ENCODE measurements at places on chromosomes 16 and 17.

- no peak for DNase-seq
Measured at GRCh38 chr16:72932677-72933335, 115.1 kb downstream of the ZFHX3 start.

DNA sequence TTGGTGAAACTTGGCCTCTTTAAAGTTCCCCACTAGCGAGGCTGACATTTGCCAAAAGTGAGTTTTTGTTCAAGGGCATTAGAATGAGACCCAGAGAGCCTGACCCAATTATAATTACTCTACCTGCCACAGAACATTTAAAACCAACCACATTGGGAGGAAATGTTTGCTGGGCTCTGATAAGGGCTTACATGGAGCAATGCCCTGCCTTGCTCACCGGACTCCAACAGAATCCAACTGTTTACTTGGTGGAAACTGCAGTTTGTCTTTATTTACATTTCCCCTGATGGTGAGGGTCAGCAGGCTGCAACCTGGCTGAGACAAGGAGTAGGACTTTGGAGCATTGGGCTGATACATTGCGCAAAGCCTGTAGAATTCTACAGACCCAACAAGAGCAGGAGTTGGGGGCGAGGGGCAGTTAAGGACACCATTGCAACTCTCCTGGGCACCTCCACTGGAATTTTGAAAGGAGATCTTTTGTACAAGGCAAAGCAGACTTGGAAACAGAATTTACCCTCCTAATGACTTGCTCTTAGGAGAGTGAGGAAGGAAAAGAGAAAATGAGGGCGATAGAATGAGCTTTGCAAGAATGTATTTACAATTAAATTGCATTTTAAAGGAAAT is 368.6 kb downstream of the SHISA9 start:
- DNase-seq, result no peak

DNA sequence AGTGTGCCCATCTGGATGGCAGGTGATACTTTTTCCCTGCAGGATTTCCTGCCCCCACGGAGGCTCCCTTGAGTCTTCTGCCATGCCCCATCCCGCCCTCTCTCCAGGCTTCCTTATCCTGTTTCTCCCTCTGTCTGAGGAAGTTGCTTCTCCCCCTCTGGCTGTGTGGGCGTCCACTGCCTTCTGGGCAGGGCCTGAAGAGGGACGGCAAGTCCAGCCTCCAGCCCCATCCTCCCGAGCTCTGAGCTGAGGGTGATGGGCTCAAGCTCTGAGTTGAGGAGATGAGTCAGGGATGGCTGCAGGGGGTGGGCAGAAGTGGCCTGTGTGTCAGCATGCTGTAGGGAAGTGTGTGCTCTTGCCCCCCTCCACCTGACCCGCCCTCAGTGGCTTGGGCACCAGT is 14.2 kb upstream of the RAP1GAP2 start:
- no peak for DNase-seq

DNA sequence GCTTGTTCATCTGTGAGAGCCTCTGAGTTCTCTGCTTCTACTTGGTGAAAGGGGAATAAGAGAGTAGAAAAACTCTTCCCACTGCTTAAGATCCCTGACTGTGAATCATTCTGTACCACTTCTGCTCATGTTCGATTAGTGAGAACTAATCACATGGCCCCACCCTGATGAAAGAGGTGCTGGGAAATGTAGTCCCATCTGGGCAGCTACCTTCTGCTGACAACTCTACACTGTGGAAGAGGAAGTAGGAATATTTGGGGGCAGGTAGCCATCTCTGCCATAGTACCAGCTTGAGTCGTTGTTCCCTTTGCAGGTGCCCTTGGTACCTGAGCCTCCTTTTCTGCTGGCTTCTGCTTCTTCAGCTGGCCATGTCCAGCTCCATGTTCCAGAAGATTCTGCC is 29.9 kb downstream of the NKD1 start:
- DNase-seq, result no peak

- DNase-seq, result no peak
Measured at GRCh38 chr17:69250641-69251040, 22.0 kb upstream of the ABCA10 start.

DNA sequence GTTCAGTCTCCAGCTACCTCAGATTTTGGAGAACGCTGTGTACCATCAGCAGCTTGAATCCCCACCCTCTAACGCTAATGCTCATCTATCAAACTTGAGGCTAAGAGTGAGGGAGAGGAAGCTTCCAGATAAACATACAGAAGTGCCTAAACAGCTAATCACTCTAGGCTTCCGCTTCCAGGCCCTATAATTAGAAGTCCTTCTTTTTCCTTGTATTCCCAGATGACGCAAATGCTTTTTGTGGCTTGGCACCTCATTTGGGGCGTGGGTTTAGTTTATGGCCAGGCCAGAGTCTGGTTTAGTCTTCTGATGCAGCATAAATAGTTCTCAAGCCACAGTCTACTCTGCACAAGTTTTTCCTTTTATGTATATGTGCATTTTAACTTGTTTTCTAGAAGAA is 263.4 kb downstream of the BCAS3 start:
- no peak for DNase-seq

DNA sequence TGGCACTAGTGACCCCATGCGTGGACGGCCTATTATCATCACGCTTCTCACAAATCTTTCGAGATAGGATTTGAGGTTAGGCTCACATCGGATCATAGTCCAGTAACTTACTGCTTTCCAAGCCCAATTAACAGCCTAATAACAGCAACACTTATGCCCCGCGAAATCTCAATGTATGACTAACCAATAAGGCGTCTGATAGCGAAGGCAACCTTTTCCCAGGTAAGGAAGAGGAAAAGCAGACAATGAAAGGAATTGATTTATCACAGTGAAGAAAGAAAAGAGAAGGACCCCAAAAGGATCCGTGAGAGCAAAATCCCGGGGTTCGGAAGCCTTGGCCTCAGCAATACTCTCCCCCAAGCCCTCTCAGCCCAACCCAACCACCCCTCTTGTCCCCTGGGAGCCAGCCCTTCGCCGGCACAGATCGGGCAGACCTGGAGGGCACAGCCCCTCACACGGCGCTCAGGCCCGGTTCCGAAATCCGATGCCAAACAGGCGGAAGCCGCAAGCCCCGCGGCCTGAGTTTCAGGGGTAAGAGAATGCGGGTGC is 534 bp downstream of the GPATCH8 start:
- no peak for DNase-seq

- no peak for DNase-seq
Measured at GRCh38 chr17:45021607-45022287, 29.7 kb downstream of the DCAKD start.

DNA sequence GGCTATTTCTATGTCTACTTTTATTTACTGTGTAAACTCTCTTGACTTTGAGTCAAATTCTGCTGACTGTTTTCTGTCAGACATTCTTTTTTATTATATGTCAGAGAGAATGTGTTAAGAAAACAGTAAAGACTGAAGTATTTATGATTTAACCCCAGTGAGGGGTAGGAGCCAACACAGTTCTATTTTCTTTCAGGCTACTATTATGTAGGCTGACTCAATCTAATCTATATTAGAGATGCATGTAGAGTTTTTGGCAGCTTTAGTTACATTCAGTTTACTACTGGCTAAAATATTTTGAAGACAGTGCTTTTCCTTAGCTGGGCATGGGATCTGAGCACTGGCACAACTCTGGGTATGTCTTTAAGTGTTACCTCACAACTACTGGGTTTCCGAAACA is 1108.0 kb downstream of the CDH11 start:
- no peak for DNase-seq

GRCh38 chr16:82481455-82481854 is 145.3 kb upstream of the CDH13 start:
- DNase-seq, result no peak

- no peak for DNase-seq
Measured at GRCh38 chr16:71846431-71846830, 655 bp downstream of the ATXN1L start.

- DNase-seq, result no peak
Measured at GRCh38 chr17:57943140-57943539, 12.1 kb downstream of the CUEDC1 start.

- DNase-seq, result no peak
Measured at GRCh38 chr17:81044764-81045589, 10.0 kb downstream of the BAIAP2 start.

GRCh38 chr17:56358651-56359050 is 205.4 kb downstream of the ANKFN1 start:
- DNase-seq, result no peak

- DNase-seq, result no peak
Measured at GRCh38 chr17:8522577-8522976, 86.9 kb downstream of the NDEL1 start.

DNA sequence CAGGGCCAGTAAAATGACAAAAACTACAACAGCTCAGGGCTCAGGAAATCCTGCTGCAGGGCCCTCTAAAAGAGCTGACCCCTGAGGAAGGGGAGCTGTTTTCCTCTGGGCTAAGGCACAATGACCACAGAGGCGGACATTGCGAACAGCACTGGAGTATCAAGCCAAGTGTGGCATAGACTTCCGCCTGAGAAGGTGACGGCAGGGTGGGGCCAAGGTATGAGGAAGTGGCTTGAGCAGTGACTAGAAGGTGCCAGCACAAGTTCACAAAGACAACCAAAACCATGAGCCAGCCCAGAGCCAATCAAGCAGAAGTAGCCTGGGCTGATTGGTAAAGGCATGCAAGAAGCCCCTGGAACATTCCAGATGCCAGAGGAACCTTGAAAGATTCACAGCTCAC is 13.9 kb downstream of the ERN2 start:
- DNase-seq, result no peak

DNA sequence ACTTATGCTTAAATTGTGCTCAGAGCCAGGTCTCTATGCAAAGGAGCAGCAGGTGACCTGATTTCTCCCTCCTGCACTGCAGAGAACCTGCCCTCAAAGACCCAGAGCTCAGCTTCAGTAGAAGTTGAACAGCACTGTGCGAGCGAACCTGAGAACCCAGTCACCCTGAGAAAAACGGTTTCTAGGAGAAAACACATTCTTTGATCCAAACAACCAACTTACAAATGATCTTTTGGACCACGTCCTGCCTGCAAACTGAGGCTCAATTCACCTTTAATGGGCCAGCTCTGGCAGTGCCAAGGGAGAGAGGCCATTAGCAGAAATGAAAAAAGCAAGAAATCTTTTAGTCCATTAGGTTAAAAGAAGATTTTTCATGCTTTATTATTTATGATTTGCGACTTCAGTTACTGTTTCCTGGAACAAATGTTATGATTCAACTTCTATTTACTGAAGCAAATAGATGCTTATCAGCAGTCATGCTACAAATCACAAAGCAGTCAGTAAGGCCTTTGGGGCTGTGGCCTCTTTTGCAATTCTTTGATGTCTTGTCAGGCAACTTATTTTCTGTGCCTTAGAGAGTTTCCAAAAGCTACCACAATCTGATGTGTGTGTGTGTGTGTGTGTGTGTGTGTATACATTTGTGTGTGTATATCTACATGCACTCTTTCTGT is 65.7 kb upstream of the LRRC37A3 start:
- no peak for DNase-seq

DNA sequence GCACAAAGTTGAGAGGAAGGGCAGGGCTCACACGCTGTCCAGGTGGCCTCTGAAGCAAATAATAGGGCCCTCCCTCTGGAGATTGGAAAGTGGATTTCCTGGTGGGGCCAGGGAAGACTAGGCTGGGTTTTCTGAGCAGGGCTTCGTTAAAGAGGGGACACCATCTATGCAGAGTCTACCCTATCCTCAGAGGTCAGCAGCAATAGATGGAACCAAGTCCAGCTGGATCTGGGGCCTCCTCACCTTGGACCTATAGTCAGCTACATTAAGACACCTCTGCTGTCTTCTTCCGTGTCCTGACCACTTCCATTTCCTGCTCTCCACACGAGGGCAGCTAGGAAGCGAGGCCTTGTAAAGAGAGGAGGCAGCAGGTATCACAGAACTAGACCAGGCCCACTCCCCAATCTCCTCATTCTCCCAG is 14.7 kb upstream of the ST6GALNAC1 start:
- no peak for DNase-seq

GRCh38 chr17:40598619-40599467 is 33.6 kb upstream of the CCR7 start:
- no peak for DNase-seq

DNA sequence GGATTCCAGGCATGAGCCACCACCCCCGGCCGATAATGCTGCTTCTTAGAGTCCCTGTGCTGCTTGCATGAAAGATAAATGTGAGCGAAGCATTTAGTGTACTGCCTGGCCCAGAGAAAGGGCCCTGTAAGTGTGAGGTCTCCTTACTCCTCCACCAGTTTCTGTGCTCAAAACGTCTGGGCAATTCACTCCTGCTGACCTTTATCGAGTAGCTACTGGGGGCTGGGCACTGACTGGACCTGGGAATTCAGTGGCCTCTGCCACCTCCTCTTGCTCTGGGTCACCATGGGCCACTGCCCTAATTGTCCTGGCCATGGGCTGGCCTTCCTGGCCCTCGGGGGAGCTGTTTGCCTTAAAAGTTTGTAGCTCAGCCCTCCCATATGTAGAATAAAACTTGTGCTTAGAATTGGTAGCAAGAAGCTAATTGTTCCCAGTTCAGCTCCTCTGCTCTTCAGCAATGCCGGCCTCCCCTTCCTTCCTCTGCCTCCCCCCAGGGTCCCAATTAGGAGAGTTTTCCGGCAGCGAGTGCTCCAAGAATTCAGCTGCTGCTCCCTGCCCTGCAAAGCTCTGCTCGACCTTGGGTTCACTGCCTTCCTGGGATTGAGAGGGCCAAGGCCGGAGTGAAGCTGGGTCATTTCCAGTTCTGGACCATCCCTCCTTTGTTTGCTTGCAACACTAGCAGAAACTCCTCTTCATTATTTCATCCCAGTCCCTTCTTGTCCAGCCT is 98.9 kb upstream of the CDC42EP4 start:
- DNase-seq, result no peak

DNA sequence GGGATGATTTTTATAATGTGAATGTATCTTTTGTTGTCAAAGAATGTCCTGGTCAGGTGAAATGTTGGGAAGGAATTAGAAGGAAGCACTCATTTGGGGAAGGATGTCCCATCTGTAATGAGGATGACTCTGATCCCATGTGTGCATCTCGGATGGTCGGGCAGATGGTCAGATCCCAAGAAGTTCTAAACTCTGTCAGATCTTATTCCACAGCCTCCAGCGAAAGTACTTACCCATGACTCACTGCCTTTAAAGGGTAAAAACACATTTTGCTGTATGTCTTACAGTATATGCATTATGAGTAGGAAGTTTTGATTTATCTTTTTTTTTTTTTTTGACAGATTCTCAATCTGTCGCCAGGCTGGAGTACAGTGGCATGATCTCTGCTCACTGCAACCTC is 548 bp upstream of the KRTAP4-11 start:
- no peak for DNase-seq

- DNase-seq, result no peak
Measured at GRCh38 chr16:566475-567372, at the start of gene NHLRC4. NHLRC4 (plus strand) TSS chr16:567005; CDS start chr16:568048, 1,043 bp downstream.

DNA sequence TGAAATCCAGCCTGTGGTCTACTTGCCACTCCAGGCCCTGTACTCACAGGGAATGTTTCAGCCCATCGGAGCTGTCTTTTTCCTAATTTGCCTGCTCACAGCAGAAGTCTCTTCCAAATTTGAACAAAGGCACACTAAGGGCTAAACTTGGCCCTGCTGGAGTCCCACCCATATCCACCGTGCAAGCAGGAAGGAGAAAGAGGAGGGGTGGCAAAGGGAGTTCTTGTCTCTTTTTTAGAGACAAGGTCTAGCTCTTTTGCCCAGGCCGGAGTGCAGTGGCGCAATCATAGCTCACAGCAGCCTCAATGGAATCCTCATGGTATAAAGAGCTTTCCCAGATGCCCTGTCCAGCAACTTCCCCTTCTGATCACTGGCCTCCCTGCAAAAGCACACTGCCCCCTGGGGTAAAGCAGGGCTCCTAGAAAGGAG is 2.7 kb upstream of the PRM1 start:
- DNase-seq, result no peak

- DNase-seq, result no peak
Measured at GRCh38 chr17:32833076-32833475, 43.8 kb downstream of the MYO1D start.

GRCh38 chr16:31393056-31393455 is at the start of gene ITGAD:
ITGAD (plus strand) TSS chr16:31393335; CDS start chr16:31393361, 26 bp downstream.
- DNase-seq, result no peak
